NCI-H69 (cell line): ENCODE measurements at places on chromosomes 13 and 19.

- no peak for DNase-seq
Observed at GRCh38 chr19:46625731-46626130, 842 bp upstream of the PTGIR start.

DNA sequence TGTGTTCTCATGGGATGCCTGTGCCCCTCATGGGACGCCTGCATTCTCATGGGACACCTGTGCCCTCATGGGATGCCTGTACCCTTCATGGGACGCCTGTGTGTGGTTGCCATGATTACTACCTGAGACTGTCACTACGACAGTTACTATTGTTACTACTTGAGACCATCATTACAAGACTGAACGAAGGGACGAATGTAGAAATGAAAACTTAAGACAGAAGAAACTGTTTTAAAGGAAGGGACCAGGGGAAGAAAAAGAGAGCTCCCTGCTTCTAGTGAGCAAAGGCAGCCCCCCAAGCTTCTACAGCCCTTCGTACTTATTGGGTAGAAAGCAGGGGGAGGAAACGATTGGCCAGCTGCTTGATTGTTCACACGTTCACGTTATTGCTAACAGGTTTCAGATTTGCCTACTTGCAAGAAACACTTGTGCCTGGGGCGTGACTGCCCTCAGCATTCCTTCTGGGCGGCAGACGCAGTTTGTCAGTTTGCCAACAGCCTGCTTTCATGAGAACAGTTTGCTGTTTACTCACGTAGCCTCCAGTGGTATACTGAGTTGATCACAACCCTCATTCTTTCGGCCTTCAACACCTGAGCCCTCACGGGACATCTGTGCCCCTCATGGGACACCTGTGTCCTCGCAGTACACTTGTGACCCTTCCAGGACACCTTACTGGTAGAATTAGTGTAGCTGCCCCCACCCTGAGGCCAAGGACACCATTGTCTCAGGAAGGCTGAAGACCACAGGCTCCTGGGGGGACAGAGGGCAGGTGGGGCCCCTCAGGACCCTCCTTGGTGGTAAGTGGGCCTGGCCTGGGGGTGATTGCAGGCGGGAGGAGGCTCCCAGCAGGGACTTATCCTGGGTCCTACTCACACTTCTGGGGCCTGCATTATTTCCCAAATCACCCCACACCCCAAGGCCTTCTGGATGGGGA, 2.5 kb upstream of the S1PR4 start:
- DNase-seq, result peak; percentile 83

GRCh38 chr13:53112522-53112921, 83.9 kb downstream of the OLFM4 start:
- peak; percentile 54 for DNase-seq

- DNase-seq, result no peak
Observed at GRCh38 chr13:31881495-31881882, 142.2 kb downstream of the RXFP2 start.

DNA sequence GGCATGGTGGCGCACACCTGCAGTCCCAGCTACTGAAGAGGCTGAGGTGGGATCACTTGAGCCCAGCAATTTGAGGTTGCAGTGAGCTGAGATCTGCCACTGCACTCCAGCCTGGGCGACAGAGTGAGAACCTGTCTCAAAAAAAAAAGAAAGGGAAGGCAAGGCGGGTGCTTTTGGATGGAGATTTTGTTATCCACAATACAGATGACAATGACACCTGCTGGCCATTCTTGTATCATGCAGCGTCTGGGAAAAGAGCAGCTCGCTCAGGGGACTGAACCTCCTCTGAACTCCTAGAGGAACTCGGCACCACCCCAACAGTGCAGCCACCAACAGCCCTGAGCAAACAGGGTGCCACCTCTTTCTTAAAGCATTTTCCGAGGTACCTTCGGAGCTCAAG, 22.8 kb downstream of the HAUS8 start:
- DNase-seq, result peak; percentile 55

DNA sequence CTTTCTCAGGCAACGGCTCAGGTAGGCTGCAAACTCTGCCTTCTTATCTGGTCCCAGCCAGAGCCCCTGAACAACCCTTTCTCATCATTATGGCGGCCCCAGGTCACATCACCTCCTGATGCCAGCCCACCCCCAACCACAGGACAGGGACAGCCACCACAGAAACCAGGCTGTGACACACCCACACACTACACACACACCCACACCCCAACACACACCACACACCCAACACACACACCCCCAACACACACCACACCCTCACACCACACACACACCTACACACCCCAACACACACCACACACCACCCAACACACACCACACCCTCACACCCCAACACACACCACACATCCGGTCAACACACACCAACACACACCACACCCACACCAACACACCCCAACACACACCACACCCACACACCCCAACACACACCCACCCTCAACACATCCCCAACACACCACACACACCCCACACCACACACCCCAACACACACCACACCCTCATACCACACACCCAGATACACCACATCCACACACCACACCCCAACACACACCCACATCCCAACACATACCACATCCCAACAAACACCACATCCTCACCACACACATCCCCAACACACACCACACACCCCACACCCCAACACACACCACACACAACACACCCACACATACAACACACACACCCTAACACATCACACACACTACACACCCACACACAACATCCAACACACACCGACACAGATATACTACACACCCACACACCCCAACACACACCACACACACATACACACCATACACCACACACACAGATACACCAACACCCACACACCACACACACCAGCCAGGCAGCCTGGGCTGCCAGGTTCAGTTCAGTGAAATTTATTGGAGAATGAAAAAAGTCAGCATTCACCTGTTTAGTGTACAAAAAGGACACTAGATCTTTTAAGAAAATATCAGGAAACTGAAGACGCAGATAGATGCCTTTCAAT, 4.2 kb upstream of the ISYNA1 start:
- no peak for DNase-seq

GRCh38 chr13:38763446-38764381, 76.8 kb downstream of the FREM2 start:
- DNase-seq, result peak; percentile 93
